ENCODE measurements at places on chromosomes 2 and 18.
A peak's percentile ranks its signal among the peaks of the same experiment; 100 is the strongest.

DNA sequence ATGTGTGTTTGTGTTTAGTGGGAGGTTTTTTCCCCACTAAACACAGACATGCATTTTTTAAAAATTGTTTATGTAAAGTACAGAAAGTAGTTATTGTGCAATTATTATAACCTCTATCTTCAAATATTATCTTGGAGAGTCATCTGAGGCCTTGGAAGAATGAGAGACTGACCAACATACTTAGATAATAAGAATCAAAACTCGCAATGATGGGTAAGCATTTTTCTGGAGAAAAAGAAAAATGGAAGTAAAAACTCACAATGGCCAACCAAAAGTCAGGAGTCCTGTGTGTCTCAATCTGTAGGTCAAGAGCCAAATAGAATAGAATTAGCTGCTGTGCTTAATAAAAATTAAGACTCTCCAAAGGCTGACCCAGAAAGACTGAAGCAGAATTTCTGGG lies 43.0 kb downstream of the MEMO1 start:
- DNase-seq, result no peak

- no peak for DNase-seq
Observed at GRCh38 chr18:57210716-57211411, 64.0 kb downstream of the BOD1L2 start.

- no peak for DNase-seq
Observed at GRCh38 chr2:42886921-42887320, 94.5 kb upstream of the HAAO start.

GRCh38 chr2:153394686-153395085 lies 83.9 kb downstream of the RPRM start:
- no peak for DNase-seq

- DNase-seq, result no peak
Observed at GRCh38 chr18:56235071-56235470, 403.3 kb downstream of the TXNL1 start.

GRCh38 chr2:182318466-182319220 lies 108.2 kb downstream of the PDE1A start:
- DNase-seq, result no peak

DNA sequence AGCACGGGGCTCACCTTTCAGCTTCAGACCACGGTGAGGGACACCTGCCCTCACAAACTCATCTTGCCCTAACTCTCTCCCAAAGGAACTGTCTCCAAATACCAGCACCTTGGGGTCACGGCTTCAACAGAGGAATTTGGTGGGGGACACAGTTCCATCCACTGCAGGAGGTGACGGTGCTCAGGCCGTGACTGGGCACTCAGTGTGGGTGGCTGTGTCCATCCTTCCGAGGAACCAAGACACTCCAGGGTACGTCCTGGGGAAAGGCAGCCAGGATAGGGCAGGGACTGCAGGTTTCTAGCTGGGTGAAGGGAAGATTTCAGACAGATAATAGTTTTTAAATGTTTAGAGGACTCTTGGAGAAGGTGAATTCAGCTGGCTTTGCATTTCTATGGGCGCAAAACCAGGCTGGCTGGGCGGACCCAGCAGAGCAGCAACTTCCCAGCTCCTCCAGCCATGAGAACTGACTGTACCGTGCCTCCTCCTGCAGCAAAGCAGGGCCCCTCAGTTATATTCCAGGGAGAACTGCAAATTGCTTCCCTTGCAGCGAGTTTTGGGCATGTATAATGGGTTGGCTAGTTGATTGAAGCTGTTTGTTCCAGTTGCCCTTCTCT lies 23.9 kb upstream of the ALLC start:
- DNase-seq, result no peak

DNA sequence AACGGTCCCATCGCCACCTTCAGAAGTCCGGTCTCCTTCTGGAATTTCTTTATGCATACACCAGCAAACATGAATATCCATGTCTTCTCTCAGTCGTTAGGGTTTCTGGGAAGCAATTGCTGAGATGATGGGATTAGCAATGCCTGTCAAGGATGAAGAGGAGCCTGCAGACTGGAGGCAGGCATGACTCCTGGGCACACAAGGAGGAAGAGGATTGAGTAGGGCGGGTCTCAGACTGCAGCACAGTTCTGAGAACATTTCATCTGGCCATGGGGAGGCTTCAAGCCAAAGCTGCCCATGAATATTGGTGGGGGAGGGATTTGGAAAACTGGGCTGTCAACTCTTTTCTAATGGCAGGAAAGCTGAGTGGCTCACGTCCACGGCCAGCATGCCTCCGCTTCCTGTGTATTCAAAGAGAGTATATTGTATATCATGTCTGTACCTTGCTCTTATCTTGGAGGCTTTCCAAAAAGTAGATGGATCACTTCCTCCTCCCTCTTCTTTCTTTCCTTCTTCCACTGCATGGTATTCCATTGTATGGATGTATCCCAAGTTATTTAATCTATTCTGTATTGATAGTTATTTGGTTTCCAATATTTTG lies 24.5 kb downstream of the MC2R start:
- no peak for DNase-seq

- DNase-seq, result no peak
Observed at GRCh38 chr2:169095621-169096105, 26.3 kb downstream of the DHRS9 start.

DNA sequence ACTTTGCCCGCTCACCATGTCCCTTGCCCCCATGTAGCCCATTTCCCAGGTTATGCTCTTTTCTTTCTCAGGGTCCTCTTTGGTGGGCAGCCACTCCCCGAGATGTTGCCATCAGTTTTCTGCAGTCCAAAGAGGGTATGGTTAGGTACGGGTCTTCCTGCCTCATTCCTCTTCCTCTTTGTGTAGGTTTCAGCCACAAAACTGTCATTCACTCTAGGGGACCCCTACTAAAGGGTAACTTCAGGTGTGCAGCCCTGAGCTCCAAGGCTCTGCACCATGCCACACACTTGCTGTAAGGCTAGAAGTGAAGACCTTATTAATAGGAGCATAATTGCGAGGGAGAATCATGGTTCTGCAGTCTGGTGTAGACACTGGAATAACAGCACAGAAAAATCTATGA lies 99.8 kb upstream of the ZNF397 start:
- DNase-seq, result no peak

- DNase-seq, result no peak
Observed at GRCh38 chr2:19357402-19358241, 801 bp downstream of the OSR1 start.

DNA sequence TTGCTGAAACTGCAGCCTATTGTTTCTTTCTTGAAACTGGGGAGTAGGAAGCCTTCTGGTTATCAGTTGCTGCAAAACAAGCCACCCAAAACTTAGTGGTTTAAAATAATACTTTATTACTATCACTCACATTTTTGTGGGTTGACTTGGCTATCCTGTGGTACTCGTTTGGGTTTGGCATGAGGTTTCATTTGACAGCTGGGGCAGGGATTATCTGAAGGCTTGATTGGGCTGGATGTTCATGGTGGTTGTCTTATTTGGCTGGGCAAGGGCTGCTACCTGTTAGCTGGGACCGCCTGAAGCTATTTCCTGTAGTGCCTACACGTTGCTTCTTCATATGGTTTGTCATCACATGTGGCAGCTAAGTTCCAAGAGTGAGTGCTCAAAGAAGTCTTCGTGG lies 122.3 kb downstream of the PLCL1 start:
- DNase-seq, result no peak

GRCh38 chr2:74093426-74093825 lies 54.3 kb downstream of the BOLA3 start:
- DNase-seq, result no peak

- DNase-seq, result no peak
Observed at GRCh38 chr2:74385396-74385795, 5.3 kb upstream of the DCTN1 start.

DNA sequence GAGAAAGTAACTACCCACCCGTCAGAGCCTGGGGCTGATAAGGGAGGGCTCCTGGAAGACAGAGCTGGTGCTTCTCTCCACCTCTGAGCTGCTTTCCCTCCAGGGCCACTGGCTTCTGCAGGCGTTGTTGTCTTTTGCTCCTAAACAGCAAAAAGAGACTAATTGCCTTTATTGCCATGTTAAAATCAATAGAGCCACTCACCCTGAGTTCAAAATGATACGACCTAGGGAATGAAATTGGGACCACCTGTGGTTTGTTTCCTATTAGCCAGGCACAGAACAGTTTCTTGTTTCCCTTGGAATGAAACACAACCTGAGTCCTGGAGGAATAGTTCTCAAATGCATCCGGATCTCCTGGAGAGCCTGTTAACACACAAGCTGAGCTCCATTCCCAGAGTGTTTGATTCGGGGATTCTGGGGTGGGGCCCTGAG lies 45.8 kb downstream of the TCF7L1 start:
- no peak for DNase-seq

DNA sequence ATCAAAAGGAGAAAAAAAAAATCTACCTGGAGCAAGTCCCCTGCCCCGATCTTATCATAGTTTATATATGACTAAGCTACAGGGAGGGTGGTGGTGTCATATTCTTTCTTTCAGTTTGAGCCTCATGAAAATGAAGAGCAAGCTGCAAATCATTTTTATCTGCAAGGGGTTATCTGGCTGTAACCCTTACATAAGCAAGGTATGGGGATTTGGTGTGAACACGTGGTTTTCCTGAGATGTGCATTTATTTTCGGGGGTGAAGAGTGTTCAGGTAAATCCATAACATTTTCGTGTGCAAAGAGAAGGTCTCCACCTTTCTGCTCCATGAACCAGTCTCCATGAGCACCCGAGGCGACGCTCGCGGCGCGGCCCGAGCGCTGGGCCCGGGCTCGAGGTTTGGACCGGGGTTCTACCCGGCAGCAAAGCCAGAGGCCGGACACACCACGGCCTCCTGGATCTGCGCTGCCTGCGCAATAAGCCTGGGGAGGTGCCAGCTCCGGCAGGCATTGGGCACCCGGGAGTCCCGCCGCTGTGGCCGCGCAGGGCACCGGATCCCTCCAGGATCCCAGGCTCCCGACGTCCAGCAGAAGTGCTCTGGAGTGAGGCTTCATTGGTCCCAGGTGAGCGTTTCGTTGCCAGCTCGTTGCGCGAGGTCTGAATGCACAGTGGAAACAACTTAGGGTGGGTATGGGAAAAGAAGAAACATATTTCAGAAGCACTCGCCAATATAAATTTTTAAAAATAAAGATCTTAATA lies 36.1 kb upstream of the GPD2 start:
- peak; percentile 62 for DNase-seq

- DNase-seq, result no peak
Observed at GRCh38 chr2:205041472-205042130, 496.3 kb downstream of the PARD3B start.

DNA sequence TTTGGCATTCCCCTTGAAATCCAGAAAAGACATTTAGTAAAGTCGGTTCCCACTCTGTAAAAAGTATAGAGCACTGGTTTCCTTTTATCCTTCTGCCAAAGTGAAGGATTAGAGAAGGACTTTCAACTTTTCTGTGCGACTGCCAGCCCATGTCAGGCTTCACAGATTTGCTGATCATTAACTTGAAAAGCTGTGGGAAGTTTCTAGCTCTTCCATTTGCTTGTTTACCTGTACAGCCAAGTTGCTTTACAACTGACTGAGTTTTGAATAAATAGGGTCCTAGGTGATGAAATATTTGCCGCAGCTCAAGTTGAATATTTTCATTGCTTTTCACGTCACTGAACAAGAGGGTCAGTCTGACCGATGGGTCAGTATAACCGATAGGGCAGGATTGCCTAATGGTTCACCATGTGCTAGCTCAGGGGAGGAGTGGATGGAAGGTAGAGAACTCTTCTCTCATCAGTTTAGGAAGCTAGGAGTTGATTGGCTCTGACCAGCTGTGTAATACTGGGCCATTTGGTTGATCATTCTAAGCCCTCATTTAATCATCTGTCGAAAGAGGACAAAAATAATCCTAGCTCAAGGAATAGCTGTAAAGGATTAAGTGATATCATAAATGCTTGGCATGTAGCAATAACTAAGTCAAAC lies 30.4 kb downstream of the UPP2 start:
- DNase-seq, result no peak

Data from bone marrow (tissue), 2 donors.